Amniotic stem cell (primary cell): ENCODE measurements at places on chromosomes 5 and 9.

- DNase-seq = no peak
Measured at GRCh38 chr9:114694146-114694545, 12.2 kb upstream of the TEX48 start.

DNA sequence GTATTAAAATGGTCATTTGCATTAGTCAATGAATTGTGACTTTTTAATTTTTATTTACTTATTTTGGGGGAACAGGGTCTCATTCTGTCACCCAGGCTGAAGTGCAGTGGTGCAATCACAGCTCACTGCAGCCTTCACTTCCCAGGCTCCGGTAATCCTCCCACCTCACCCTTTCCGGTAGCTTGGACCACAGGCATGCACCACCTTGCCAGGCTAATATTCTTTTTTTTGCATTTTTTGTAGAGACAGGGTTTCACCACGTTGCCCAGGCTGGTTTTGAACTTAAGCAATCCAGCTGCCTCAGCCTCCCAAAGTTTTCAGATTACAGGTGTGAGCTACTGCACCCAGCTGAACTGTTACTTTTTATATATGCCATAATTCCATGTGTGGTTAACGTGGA lies 143.4 kb downstream of the FBXL17 start:
- no peak for DNase-seq

DNA sequence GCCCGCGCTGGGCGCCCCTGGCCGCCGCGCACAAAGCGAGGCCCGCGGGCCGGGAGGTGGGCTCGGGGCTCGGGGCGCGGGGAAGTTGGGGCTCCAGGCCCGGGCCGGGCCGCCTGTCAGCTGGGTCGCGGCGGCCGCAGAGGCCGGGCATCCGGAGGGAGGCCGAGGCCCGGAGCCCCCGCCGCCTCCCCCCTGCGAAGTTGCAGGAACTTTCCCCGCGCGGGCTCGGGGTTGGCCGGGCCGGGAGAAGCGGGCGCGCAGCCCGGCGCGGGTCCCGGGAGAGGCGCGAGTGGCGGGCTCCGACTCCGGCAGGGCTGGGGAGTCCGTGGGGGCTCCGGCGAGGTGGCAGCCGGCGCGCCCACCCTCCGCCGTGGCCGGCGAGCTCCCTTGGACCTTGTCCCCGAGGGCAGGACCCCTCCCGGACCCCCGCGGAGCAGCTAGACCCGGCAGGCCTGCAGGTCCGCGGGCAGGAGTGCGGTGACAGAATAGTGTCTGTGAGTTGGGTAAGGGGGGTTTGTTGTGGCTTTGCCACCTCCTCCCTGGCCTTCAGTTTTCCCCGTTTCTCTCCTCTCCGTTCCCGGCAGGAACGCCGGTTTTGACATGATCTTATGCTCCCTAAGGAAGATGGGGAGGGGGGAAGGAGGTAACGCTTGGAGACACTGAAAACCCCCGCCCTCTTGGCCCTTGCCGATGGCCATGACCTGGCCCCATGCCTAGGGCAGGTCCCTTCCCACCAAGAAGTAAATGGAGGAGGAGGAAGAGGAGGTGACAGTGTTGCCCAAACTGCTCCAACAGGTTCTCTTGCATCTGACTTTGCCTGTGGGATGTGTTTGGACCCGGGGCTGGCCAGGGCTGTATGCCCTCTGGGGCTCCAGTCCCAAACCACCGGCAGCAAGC lies 942 bp downstream of the PHF2 start:
- no peak for DNase-seq

DNA sequence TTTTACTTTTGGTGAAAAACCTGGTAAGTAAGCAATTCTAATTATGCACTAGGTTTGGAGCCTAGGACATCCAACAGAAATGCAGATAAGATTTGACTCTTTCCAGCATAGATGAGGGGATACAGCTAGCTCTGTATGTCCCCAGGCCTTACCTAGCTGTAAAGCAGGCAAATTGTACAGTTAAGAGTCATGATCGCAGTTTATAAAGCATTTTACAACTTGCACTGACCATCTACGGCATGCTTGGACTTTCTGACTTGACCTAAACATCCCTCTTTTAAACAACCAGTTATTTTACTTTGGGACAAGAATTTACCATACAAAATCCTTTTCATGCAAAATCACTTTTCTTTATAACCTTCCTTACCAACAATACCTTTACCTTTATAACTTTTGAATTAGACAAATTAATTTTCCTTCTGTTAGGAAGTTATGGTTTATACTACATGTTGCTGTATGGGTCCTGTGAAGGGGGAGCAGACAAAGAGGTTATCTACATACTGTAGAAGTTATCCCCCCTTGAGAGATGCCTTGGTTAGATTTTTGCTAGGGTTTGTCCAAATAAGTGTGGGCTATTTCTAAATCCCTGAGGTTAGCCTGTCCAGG lies 36.8 kb downstream of the FGD3 start:
- DNase-seq = no peak

DNA sequence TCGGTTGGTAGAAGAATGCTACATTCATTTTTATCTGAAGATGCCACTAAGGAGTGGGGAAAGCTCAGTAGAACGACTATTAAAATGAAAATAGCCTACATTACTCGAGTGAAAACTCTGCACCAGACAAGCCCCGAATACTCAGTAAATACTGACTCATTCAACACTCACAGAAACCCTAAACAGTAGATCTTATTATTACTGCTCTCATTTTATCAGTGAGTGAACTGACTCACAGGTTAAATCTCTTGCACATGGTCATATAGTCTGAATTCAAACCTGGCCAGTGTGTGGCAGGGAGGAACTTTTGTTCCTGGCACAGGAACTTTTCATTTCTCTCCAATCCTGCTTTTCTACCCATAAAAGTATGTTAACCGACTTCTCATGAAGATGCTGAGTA lies 9.6 kb upstream of the PAPPA start:
- DNase-seq = peak; percentile 30

DNA sequence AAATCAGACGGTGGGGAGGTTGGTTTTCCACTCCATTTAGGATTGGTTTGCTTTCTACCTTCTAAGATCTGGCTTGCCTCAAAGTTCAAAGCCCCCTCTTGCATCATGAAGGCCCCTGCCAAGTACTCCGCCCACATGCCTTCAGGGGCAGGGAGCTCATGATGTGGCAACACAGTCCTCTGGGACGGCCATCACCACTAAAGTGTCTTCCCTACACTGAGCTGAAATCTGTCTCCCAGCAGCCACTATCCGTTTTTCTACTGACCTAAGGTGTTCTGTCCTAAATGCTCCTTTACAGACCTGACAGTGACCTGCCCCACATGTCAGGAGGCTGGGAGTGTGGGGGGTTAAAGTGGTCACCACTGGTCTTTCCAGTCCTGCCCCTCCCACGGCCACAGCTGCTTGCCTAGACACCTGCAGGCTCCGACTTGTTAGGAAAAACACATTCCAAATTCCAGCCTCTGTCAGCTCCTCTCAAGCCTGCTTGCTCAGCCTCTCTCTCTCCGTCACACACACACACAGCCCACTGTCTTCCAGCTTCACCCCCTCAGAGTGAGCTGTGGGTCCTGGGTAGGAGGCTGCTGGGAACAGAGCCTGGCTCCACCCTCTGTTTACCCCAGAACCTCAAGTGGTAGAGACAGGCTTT lies 44.9 kb downstream of the SHB start:
- DNase-seq = no peak

GRCh38 chr5:107661038-107661649 lies 9.6 kb downstream of the EFNA5 start:
- DNase-seq = no peak
